Stimulated activated CD8-positive, alpha-beta memory T cell treated with anti-CD3 and anti-CD28 coated beads, Interleukin-4, amount 100 ng/mL, for 24 hours (primary cell): ENCODE measurements at places on chromosomes 16 and 17.

GRCh38 chr17:33335491-33336173 lies 42.5 kb upstream of the ASIC2 start:
- no peak for DNase-seq

GRCh38 chr17:66990047-66990446 lies 25.5 kb downstream of the CACNG4 start:
- DNase-seq = no peak

GRCh38 chr16:24819462-24820040 lies 26.2 kb upstream of the SLC5A11 start:
- DNase-seq = no peak

DNA sequence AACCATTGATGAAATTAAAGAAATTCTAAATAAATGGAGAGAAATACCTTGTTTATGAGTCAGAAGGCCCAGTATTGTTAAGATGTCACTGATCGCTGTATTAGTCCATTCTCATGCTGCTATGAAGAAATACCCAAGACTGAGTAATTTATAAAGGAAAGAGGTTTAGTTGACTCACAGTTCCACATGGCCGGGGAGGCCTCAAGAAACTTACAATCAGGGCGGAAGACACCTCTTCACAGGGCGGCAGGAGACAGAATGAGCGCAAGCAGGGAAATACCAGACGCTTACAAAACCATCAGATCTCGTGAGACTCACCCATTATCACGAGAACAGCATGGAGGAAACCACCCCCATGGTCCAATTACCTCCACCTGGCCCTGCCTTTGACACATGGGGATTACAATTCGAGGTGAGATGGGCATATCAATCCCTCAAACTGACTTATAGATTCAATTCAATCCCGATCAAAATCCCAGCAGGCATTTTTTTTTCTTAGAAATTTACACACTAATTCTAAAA lies 157.2 kb downstream of the ENGASE start:
- DNase-seq = no peak

GRCh38 chr16:85873153-85873552 lies 25.8 kb upstream of the IRF8 start:
- DNase-seq = no peak

DNA sequence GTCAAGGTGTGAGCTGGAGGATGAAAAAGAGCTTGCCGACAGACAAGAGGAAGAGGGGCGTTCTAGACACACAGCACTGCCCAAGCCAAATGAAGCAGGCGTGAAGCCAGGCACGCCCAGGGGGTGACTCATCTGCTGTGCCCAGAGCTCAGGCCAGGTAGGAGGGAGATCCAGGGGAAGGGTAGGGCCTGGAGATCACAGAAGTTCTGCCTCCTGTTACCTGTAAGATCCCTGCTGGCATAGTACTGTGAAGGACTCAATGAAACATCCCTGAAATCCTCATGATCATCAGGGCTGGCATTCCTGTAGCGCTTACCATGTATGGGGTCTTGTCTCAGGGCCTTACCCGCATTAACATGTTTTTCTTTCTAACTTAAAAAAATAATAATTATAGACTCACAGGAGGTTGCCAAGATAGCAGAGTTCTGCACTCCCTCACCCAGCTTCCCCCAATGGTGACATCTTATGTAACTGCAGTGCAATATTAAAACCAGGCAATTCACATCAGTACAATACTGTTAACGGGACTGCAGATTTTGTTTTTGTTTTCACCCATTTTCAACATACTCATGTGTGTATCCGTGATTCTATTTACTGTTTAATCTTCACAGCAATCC lies 158.6 kb downstream of the XYLT1 start:
- DNase-seq = no peak

- no peak for DNase-seq
Observed at GRCh38 chr16:492211-492875, 35.2 kb upstream of the CAPN15 start.

DNA sequence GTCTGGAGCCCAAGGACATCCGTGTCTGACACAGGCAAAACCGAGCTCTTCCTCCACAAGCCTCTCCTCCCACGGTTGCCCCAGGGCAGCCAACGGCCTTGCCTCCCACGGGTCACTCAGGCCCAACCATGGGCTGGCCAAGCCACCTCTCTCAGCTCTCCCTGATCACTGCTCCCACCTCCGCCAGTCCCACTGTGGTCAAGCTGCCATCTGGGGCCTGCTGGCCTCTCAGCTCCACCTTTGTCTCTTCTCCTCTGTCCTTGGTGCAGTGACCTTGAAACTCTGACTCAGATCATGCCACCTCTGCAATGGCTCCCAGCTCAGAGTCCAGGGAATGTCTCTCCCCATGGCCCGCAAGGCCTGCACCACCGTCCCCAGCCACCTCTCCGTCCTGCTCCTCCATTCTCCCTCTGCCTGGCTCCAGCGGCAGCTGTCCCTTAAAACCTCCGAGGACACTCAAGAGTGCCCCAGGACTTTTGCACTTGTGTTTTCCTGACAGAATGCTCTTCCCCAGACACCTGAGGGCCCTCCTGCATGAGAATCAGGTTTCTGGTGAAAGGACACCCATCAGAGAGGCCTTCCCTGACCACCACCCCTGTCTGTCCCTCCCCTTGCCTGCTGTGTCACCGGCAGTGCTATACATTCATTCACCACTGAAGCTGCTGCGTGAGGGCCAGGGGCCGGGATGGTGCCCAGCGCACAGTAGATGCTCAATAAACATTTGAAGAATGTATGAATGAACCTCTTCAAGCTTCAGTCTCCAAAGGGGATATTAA lies 19.3 kb downstream of the PEMT start:
- DNase-seq = no peak

GRCh38 chr17:21528031-21528695 lies 152.0 kb downstream of the KCNJ12 start:
- DNase-seq = no peak

GRCh38 chr17:33651686-33652085 lies 358.6 kb upstream of the ASIC2 start:
- DNase-seq = no peak

- no peak for DNase-seq
Observed at GRCh38 chr17:66416207-66416940, 114.0 kb downstream of the PRKCA start.

GRCh38 chr17:40599468-40599763 lies 34.1 kb upstream of the CCR7 start:
- DNase-seq = no peak

DNA sequence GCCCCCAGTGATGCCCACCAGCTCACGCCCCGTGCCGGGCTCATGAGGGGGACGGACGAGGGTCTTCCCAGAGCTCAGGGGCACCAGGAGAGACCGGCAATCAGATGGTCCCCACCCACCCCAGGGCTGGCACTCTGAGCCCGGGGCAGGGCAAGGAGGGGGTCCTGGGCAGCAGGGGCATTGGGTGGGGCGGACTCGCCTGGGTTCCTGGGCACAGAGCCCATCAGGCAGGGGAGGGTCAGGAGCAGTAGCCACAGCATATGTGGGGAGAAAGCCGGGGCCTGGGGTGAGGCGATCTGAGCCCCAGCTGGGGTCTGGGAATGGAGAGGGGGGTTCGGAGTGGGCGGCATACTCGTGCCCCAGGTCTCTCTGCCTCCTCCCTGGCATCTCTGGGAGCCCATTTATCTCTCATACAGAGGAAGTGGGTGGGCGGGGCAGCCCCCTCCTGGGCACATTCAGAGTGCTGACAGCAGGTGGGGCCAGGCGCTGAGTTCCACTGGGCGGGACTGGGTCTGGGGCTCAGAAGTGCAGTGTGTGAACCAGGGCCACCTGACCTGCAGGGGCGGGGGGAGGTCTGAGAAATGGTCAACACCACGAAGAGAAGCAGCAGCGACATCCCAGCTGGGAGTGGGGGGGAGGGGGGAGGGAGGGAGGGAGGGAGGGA lies 20.5 kb upstream of the UBE2I start:
- no peak for DNase-seq

GRCh38 chr16:69106491-69107315 lies 1.2 kb downstream of the HAS3 start:
- no peak for DNase-seq

- DNase-seq = no peak
Observed at GRCh38 chr16:17557480-17557879, 86.7 kb upstream of the XYLT1 start.

DNA sequence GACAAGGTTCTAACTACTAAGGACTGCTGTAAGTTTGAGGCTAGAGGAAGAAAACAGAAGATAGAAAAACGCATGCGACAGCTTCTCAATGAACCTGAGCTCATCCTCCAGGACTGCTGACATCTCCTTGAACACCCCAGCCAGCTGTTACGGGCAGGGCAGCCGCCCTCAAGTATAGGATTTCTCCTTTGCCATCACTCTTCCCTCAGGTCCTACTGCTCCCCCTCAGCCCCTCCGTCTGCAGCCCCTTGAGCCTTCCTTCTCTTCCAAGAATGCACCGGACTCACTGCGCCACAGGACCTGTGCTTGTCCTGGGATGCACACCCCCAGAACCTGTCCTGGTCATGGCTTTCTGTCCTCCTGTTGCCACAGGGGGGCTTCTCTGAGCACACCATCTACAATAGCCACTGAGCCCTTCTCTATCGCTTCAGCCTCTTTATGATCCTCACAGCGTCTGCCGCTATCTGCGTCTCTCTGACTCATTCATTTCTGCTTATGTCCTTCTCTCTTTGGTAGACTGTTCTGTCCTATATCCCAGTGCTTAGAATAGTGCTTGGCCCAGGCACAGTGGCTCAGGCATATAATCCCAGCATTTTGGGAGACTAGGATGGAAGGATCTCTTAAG lies 15.7 kb upstream of the XYLT2 start:
- DNase-seq = no peak

DNA sequence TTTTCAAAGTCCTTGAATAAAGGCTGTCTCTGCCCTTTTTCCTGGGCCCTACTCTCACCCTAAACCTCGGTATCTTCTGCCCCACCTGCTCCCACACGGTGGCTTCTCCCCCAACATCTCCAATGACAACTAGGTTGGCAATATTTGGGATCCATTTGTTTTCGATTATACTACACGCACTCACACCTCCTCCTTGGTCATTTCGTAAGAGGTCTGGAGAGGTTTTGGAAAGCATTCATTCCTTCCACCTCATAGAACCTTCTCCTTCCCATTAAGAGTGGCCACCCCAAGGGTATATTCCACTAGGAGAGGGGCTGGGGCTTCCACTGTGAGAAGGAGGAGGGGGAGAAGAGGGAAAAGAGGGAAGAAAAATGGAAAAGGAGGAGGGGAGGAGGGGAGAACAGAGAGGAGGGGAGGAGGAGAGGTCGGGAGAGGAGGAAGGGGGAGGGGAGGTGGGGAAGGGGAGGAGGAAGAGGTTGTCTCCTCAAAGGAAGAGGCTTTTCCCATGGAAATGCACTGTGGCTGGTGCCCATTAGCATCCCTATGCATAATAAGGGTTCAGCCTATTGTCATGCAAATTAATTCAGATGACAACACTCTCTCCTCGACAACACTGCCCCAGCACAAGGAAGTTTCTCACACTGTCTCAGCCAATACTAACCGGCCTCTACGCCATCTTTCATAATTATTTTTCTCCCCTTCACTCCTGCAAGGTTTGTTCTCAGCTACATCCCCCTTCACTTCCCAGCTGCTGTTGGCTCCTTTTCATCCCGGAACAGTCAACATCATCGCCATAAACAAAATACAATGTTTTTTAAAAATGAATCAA lies 30.0 kb downstream of the SOX9 start:
- no peak for DNase-seq

DNA sequence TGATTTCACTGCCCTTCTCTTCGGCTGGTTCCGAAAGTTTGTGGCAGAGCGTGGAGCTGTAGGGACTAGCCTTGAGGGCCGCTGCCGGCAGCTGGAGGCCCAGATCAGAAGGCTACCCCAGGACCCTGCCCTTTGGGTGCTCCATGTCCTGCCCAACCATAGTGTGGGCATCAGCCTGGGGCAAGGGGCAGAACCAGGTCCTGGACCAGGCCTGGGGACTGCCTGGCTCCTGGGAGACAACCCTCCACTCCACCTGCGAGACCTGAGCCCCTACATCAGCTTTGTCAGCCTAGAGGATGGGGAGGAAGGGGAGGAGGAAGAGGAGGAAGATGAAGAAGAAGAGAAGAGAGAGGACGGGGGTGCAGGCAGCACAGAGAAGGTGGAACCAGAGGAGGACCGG lies 856 bp upstream of the CXCL16 start:
- no peak for DNase-seq

DNA sequence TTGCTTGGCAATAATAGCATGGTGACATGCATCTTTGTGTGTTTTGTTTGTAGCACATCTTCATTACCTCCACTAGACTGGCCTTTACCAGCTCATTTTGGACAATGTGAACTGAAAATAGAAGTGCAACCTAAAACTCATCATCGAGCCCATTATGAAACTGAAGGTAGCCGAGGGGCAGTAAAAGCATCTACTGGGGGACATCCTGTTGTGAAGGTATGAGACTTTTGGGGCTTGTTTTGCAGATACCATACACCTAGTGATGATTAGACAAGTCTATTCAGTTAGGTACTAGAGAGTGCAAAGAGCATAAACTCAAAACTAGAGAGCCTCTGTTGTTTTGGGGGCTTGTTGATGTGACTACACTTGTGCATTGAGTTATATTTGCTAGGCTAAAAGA lies 41.2 kb downstream of the NFATC3 start:
- DNase-seq = no peak

GRCh38 chr16:3879258-3879886 lies 1.1 kb downstream of the CREBBP start:
- no peak for DNase-seq

- DNase-seq = no peak
Observed at GRCh38 chr17:72387969-72388368, 267.1 kb downstream of the SOX9 start.

DNA sequence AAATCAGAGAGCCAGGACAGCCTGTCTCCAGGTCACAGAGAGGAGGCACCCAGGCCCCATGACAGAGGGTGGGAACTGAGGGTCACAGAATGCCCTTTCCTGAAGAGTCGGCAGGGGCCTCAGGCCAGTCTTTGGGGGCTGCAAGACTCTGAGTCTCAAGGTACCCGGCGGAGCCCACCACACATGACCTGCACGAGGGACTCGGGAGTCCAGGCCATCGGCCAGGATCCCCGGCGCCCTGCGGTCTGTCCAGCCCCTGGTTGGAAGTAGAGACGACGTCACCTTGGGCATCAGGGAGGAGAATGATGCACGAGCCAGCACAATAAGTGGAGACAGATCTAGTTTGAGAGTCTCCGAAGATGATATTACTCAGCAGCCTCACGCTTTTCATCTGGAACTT lies 234.7 kb upstream of the SDK2 start:
- no peak for DNase-seq

DNA sequence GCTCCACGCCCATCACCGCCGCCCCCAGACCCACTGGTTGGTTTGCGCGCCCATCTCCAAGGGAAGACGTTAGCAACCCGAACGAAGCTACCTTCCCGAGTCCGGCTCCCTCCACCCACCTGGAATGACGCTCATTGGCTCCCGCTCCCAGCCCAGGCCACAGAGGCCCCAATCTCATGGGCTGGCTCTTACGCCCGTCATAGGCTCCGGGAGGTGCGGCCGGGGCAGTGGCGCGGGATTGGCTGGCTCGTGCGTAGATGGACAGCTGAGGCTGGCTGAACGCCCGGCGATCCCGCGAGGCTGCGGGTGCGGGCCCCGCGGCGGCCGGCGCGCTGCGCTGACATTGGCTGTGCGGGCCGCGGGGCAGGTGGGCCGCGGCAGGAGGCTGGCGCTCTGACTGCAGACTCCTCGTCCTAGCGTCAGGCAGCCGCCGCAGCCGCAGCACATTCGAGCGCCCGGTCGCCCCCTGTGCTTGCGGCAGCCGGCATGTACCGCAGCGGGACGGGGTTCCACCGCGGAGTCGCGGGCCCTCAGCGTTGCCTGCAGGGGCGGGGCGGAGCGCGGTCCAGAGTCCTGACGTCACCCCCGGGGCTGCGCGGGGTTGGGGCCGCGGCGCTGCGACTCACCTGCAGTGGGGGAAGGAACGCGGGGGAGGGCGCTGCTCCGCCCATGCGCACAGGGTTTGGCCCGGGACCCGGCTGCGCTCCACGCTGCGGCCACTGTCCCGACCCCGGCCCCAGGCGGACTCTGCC lies 453 bp upstream of the MYH10 start:
- DNase-seq = peak; percentile 82
